Memory B cell (primary cell): ENCODE measurements at places on chromosomes 1 and 21.

DNA sequence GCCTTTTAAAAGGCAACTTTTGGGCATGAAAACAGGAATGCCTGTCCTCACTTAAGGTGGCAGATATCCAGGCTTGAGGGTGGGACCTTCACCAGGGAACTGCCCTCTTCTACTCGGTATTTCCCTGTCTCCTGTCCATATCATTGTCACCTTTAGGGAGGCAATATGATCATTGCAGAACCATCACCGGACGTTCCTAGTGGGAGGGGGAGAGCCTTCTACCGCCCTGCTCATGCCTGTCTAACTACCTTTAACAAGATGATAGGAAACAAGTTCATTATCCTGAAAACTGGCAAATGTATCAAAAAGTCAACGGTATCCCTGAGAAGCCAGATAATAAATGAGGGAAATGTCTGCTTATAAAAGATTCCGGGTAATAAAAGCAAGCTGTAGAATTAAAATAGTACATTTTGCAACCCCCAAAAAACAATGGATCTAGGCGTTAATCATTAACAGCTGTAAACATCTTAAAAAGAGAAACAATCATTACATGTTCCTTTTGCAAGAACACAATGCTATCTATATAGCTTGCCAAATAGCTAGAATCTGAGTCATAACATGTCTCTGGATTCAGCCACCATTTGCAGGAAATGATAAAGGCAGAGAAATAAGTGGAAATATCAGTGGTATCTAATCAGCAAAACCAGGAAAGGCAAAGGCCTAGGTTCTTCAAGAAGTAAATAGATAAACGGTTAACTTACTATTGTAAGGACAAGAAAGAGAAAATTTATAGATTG, 852.9 kb upstream of the ADGRL4 start:
- no peak for DNase-seq

DNA sequence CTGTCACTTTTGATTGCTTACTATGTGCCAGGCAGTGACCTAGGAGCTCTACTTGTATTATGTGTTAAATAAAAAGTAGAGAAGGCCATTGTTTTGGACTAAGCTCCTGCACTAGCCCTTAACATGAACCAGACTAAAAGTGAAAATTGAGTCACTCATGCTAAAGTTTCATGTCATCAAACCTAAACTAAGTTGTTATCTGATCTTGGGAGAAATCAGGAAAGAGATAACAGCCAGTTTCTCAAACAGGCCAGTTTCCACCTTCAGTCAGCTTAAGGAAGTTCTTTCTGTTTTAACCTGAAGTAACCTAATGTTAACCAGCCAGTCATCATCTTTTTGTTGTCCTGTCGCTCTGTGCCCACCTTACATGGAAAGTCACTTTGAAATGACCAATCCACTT, 102.1 kb upstream of the MARK1 start:
- DNase-seq: no peak

- DNase-seq: no peak
Observed at GRCh38 chr21:35506352-35506751, 457.2 kb upstream of the RUNX1 start.

DNA sequence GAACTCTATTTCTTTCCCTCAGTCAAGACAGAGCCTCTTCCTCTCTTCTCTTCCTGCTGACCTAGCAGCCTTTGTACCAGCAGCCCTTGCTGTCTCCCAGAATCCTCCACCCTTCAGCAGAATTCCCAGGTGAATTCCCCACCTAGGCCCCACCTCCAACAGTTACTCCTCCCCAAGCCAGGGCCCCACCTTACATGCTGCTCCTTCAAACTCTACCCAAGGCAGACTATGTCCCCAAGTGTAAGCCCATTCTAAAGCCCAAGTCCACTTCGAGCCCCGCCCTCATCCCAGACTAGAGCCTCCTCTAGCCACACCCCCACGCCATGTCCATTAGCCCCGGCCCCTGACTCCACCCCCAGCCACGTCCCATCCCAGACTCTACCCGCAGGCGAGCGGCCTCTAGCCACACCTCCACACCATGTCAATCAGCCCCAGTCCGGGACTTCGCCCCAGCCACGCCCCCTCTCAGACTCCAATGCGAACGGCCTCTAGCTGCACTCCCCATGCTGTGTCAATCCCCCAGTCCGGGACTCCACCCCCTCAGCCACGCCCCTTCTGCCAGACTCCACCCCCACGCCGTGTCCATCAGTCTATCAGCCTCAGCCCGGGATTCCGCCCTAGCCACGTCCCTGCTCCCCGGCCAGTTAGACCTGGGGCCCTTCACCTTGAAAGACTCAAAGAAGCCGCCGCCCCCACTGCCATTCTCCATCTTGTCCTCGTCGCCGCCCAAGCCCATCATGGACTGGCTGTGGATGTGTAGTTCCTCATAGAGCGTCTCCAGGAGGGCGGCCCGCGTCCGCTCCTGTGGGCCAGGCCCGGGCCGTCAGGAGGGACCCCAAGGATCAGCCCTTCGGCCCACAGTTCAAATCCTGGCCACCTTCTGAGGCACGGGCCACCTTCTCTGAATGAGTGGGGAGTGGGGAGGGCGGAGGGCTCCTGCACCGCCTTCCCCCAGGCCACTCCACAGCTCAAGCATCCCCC, 61.3 kb downstream of the RAP1GAP start:
- no peak for DNase-seq

DNA sequence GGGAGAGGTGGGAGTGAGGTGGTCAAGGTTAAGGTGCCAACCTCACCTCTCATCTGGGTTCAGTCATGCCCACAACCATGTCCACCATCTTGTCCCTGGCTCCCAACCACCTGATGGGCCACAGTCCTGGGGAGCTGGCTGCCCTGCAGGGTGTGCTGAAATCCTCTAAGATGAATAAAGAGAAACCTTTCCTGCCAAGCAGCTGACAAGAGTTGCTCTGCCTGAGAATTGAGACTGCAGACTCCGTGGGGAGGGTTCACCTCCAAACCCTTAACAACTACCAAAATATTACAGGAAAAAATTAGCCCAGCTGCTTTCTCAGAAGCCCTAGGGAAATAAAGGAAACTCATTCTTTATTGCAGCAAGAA, 15.2 kb upstream of the FGR start:
- DNase-seq: no peak
